ENCODE measurements at places on chromosomes 11 and 22.

GRCh38 chr11:92739491-92739890 is 230.0 kb upstream of the MTNR1B start:
- DNase-seq, result no peak

DNA sequence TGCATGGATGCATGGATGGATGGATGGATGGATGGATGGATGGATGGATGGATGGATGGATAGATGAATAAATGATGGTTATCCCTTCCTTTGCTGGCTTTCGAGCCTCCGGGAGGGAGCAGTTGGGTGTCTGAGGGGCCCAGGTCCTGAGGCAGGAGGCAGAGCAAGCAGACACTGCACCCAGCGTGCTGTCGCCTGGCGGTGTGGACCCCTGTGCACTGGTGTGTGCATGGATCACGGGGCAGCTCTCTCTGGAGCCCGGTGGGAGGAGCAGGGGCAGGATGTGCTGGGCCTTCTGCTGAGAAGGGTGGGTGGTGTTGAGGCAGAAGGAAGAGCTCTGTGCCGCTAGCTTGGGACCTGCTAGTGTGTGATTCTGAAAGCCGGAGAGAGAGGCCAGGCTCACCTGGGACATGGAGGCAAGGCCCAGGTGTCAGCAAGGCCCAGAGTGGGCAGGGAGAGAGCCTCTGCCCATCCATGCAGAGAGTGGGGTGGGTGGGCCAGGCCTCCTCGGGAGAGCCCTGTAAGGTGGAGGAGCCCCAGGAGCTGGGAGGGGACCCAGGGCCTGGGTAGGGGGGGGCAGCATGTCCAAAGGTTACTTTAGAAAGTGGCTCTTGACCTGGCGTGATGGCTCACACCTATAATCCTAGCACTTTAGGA is 254.4 kb downstream of the BRD1 start:
- DNase-seq, result no peak

- DNase-seq, result no peak
Observed at GRCh38 chr22:30411780-30412179, 13.8 kb upstream of the MTFP1 start.

DNA sequence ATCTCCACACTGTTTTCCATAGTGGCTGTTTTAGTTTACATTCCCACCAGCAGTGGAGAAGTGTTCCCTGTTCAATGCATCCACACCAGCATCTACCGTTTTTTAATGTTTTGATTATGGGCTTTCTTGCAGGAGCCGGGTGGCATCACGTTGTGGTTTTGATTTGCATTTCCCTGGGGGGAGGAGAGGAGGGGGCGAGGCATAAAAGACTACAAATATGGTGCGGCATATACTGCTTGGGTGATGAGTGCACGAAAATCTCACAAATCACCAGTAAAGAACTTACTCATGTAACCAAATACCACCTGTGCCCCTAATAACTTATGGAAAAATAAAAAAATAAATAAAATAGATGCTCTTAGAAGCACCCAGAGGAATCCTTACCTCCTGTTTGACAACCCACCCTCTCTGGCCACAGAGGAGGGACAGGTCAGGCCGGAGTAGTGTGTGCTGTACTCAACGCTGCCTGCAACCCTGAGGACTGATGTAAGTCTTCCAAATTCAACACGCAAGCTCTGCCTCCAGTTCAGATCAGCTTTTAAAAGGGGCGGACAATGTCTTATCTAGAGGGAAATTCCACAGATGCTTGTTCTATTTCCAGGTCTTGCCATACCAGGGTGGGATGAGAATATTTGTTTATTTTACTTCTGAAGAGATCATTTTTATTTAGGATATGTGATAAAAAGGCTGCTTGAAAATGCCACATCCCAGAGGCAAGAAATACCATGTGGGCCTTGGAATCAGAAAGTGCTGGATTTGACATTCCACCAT is 329.6 kb upstream of the B3GAT1 start:
- no peak for DNase-seq

Measured in ELF-1 (cell line).